ENCODE measurements at places on chromosomes 1 and 21.
A peak's percentile ranks its signal among the peaks of the same experiment; 100 is the strongest.

- peak; percentile 95 for DNase-seq
These were observed 100.3 kb downstream of the CACNA1E start for GRCh38 chr1:181583598-181583997.

DNA sequence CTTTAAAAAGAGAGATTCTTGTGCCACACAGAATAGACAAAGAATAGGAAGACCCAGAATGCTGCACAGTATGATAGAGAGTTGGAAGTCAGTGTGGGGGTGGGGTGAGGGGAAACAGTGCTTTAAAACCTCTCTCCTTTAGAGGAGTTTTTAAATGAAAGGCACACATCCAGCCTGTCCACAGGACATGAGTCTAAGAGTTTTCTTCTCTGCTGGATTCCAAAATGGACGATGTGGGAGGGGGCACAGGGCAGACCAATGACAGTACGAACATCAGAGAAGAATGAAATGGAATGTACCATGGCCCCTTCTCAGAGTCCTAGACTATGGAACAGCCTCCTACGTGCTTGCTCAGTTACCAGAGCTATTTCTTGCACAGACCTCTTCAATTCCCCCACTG, 458.2 kb upstream of the DAB1 start:
- no peak for DNase-seq

DNA sequence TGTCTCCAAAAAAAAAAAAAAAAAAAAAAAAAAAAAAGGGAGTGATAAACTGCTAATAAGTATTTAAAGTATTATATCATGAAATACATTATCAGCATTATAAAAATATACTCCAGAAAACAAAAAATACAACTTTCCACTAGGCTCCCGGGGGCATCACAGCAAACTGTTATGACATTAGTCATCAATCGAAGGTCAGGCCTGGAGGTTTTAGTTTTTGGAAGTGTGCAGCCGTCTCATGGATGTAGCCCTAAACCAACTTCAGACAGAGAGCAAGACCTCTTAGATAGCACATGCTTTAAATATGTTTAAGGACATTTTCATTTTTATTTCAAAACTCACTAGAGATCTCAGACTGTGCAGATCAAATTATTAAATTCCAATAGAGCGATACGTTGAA, 106.3 kb downstream of the RERE start:
- DNase-seq, result no peak

GRCh38 chr1:34929853-34930701, 627 bp upstream of the DLGAP3 start:
- no peak for DNase-seq

DNA sequence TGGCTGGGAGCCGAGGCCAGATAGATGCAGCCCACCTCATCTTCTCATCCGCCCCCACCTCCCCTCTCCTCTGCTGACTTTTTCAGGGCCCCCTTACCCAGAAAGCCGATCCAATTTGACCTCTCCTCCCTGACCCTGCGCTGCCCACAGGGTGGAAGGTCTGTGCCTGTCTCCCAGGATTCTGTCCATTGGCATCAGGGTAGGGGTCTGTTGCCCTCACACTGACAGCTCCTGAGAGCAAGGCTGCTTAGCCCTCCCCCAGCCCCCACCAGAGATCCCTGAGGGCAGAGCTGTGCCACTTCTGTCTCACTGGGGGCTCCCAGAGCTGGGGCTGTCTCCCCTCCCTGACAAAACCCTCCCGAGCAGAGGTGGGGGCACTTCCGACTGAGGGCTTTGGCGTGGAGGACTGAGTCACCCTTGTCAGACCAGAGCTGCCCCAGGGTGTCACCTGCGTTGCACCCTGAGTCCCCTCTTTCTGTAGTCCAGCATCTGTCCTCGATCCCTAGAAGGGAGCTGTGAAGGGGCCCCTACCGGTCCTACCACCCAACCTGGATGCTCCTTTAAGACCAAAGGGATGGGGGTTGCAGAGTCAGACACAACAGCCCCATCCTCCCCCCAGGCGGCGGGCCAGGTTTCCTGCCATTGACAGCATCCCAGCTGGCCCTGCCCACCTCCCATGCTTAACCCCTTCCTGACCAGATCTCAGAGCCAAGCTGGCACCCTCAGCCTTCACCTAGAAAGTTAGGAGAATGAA, 2.4 kb upstream of the FAM110D start:
- no peak for DNase-seq

- no peak for DNase-seq
These were observed 3.9 kb downstream of the LAPTM5 start for GRCh38 chr1:30753660-30754123.

GRCh38 chr21:28091466-28091865, 901.2 kb downstream of the LTN1 start:
- DNase-seq, result no peak

Measured in NCI-H526 treated with DMSO at 0.1 percent for 48 hours (cell line).